CD4-positive, alpha-beta T cell treated with Interferon gamma for 1 hour (primary cell): ENCODE measurements at places on chromosomes 1 and 21.

DNA sequence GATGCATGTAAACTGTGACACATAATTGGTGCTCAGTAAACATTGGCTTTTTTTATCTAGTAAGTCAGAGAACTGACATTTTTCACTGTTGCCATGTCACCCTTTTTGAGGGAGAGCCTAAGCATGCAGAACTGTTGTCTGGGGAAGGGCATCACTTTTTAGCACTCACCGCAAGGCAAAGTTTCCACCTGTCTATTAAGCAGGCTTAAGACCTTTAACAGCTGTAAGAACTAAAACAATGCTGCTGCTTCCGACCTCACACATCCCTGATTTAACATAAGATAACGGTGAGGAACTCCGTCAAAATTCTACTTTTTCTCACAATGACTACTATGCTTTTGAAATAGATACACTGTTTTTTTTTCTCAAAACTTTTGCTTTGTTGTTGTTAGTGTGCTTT lies 554.8 kb downstream of the NUF2 start:
- DNase-seq = no peak

DNA sequence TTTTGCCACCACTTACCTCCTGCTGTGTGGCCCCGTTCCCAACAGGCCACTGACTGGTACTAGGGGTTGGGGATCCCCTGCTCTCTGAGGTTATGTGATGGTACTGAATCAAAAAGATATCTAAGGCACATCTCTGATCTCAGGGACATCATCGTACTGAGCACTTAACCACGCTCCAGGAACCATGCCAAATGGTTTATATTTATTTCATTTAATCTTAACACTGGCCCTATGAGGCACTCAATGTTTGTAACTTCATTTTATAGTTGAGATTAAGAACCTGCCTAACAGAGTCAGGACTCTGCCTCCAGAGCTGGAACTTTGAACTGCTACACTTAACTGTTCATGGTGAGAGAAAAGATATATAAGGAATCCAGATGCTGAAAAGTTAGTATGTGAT lies 98.0 kb upstream of the HP1BP3 start:
- DNase-seq = no peak

DNA sequence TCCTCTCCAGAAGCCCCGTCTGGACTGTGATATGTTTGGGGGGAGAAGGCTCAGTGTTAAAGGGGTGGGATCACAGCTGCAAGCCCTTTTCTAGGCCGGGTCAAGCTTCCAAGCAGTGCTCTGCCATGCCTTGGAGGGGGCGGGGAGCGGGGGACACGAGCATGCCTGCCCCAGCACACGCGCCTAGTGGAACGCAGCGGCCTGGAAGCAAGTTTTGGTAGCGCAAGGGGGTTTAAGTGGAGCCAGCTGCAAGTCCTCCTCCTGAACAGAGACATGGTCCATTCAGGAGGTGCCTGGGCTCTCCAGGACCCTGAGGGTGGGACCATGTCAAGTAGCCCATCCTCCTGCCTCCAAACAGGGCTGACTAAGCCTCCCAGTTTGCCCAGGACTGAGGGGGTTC lies 112.2 kb downstream of the CASZ1 start:
- DNase-seq = no peak

- no peak for DNase-seq
These were observed 12.0 kb downstream of the CREG1 start for GRCh38 chr1:167541610-167542009.

DNA sequence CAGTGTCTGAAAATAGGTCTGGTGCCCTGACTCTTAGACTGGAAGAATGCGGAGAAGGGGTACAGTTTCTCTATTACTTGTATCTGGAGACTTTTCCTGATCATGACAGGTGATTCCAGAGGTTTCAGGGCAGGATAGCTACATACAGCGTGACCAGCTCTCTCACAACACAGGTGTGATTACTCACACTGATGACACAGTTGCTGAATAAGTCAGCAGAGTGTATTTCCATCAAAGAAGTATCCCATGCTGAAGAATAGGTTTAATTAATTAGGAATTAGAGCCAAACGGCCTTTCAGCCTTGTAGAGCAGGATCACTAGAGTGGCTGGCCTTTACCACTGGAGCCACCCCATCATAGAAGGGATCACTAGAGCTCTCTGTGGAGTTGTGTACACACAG lies 298.6 kb downstream of the LMX1A start:
- no peak for DNase-seq

- no peak for DNase-seq
These were observed 15.9 kb downstream of the CLDN14 start for GRCh38 chr21:36463991-36464390.

GRCh38 chr1:180309338-180309737 lies 79.3 kb downstream of the LHX4 start:
- no peak for DNase-seq

GRCh38 chr1:223176437-223176836 lies 33.4 kb upstream of the TLR5 start:
- DNase-seq = no peak

GRCh38 chr1:160143695-160144094 lies 7.7 kb upstream of the ATP1A4 start:
- no peak for DNase-seq

DNA sequence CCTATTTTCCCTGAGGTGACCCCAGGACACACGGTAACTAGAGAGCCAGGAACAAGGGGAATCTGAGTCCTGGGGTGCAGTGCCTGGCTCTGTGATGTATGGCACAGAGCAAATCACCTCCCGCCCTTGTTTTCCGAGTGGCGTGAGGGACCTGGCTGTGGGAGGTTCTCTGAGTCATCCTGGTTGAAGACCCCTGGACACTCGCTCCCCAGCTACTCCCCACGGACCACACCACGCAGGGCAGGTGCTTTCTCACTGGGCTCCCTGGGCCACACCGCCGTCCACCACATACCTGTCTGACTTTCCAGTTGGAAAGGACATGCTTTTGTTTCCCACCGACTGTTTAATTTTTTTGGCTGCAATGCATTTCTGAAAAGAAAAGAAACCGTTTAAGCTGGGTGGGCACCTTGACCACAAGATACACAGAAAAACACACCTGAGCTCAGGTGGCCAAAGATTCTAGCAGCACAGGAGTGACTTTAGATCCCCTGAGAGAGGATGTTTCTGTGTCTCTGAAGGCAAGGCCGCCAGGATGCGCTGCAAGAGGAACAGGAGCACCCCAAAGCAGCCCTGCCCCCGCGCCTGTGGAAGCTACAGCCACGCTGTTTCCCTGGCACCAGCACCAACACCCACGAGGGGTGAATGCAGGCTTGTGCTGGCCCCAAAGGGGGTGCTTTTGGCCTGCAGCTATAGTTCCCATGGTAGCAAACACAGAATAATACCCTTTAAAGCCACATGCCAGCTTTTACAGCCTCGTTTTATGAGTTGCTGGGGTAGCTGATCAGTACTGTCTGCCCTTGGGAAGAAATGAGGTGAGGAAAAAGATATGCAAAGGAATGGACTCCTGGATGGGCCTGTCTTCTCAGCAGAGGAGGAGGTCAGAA lies 8.1 kb upstream of the SRM start:
- no peak for DNase-seq

DNA sequence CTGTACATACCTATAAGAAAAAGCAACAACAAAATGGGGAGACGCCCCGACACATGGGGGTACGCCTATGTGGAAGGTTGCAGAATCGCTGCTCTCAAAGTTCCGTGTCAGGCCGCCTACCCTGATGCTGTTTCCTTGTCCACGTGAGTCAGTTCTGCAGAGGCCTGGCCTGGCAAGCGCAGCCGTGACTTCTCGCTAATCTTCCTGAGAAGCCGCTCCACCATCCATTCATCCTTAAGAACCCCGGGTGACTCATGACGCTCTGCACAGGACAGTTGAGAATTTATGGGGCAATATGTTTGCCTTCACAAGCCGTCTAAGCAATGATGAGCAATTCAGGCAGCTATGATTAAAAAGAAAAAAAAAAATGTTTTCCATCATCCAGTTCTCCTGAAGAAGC lies 122.3 kb upstream of the TMPRSS2 start:
- DNase-seq = no peak

DNA sequence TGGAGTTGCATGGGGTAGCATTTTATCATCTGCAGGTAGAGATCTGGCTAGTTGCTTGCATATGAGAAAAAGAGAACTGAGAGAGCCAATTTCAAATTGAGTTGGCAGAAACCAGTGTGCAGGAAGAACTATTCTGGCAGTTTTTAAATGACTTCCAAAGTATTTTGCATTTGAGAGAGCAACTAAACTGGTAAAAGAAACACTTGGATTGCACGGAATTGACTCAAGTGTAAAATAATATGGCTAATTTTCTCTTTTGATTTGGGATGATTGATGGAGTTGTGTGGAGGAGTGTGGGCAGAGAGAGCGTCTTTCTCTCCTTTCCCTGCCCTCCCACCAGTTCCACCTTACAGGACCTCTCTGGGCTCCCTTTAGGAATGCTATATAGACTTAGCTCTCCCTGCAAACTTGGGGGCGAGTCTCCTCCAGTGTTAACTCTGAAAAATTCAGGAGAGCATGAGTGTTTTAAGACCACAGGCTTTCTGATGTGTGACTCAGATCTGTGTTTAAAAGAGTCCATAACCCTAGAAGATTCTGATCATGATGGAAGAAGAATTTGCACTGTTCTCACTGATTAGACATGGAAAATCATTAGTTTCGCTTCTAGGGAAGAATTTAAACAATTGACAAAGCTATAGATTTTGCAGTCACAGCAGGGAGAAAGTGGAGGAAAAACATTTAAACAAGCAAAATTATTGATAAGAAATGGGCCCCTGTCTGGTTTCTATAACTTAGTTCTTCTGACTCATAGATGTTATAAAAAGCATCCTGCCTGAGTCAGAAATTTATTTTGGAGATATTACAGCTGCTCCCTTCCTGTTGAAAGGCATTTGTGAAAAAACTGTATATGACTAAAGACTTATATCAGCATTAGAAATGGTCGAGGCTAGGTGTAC lies 24.9 kb upstream of the CTBS start:
- DNase-seq = no peak

DNA sequence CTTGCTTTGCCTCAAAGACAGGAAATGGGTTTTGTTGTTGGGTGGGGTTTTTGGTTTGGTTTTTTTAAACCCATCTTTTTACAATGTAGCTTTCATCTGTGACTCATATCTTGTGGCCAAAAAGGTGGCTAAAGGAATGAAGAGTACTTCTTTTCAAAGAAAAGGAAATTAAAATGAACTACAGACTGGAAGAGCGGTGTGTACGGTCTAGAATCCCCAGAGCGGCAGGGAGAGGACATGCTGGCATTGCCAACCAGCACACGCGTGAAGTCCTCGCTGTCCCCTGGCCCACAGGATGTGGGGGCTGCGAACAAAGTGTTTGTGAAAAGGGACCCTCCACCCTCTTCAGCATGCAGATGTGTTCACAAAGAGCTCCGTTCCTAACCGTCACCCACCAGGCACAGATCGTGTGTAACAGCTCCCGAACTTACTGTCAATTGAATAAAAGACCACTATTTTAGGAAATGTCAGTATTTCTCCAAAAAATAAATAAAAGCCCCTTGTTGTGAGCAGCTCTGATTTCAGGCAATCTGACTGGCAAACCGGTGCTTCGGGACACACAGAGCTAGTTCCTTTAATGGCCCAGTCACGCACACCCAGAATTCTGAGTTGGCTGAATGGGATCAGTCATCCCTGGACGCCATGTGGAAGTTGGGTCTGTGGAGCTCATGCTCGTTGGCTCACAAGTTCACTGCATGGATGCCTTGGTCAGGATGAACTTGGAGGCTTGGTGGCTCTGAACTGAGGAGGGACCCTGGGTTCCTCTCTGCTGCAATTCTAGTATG lies 602.9 kb downstream of the NPHP4 start:
- DNase-seq = no peak

DNA sequence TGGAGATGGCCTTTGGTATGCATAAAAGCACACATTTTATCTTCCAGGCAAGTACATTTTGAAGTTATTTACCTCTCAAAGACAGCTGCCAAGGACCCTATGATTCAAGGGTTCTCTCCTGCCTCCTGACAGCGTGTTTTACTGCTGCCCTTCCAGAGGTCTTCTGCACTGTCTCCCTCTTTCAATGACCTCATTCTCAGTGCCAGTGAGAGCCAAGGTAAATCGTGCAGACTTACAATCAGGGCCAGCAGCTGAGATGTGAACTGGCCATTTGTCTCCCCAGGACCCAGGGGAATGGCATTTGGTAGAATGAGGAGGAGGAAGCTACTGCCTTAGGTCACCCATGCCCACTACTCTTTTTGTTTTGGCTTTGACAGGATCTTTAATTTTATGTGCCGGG lies 84.2 kb upstream of the FGGY start:
- DNase-seq = no peak

- DNase-seq = no peak
These were observed 12.1 kb downstream of the CLCA2 start for GRCh38 chr1:86436041-86436440.

- DNase-seq = no peak
These were observed 22.7 kb downstream of the COL6A1 start for GRCh38 chr21:46004168-46004861.

- no peak for DNase-seq
These were observed 41.8 kb downstream of the SELENOF start for GRCh38 chr1:86872086-86872485.

GRCh38 chr1:197671140-197671539 lies 104.1 kb downstream of the DENND1B start:
- DNase-seq = no peak

DNA sequence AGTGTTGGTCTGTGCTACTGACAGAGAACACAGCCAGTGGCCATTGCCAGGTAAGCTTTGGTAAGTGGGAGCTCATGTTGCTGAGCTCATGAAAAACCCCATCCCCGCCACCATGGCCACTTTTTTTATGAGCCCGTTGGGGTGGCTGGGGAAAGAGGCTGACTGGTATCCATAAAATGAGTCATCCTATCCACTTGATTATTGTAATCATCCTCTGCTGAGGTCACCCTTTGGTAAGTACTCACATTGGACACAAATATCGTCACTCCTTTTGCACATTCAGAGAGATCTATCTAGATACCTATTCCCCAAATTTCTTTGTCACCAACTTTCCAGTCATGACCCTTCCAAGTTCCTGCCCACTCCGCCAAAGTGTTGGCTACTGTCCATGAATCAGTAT lies 22.0 kb downstream of the SLAMF7 start:
- no peak for DNase-seq

- DNase-seq = no peak
These were observed 9.5 kb downstream of the DNM3 start for GRCh38 chr1:171850651-171851350.

DNA sequence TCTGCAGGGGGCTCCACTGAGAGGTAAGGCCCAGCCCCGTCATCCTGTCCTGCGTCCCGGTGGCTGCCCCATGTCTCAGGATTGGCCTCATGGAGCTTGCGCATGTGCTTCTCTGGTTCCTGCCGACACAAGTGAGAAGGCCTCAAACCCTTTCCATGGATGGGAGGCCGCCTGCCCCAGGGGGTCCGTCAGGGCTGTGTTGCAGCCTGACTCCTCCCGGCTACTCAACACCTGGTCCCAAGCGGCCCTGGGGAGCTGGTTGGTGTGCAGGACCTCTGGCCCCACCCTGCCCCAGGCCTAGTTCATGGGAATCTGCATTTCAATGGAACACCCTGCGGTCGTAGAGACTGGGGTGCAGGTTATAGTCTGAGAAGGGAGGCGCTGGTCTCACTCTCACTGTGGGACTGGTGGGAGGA lies 21.1 kb upstream of the PDE9A start:
- DNase-seq = no peak

GRCh38 chr1:58256041-58256440 lies 290.5 kb downstream of the OMA1 start:
- DNase-seq = no peak
